ENCODE measurements at places on chromosomes 2 and 18.

- DNase-seq, result no peak
Observed at GRCh38 chr2:161400076-161400475, 16.0 kb upstream of the TBR1 start.

- no peak for DNase-seq
Observed at GRCh38 chr2:14480120-14480519, 152.4 kb upstream of the LRATD1 start.

DNA sequence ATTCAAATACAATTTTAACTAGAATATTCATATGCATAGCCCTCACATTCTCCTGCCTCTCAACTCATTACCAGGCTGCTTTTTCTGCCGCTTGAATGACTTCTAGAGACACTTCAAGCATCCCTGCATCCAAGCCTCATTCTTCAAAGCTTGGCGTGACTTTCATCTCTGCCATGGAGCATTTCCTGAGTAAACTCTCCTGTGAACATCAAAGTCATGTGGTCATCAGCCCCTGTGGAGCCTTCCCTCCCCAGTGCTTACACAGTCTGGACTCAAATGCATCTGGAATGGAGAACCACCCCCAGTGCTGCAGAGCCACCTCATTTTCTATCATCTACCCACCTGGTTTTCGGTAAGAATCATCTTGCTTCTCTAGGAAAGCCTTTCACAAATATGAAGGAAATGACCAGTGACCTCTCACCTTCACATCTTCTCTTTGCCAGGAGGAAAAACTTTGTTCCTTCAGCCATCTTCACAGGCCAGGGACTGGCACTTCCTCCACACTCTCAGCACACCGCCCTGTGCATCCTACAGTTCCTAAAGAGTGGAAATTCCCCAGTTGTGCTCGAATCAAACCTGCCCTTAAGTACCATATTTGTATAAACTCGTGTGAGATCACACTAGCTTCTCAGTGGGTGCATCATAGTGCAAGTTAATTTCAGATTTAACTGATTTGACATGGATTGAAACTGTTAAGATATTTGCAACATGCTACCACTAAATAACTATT is 116.4 kb downstream of the COL6A3 start:
- DNase-seq, result no peak

DNA sequence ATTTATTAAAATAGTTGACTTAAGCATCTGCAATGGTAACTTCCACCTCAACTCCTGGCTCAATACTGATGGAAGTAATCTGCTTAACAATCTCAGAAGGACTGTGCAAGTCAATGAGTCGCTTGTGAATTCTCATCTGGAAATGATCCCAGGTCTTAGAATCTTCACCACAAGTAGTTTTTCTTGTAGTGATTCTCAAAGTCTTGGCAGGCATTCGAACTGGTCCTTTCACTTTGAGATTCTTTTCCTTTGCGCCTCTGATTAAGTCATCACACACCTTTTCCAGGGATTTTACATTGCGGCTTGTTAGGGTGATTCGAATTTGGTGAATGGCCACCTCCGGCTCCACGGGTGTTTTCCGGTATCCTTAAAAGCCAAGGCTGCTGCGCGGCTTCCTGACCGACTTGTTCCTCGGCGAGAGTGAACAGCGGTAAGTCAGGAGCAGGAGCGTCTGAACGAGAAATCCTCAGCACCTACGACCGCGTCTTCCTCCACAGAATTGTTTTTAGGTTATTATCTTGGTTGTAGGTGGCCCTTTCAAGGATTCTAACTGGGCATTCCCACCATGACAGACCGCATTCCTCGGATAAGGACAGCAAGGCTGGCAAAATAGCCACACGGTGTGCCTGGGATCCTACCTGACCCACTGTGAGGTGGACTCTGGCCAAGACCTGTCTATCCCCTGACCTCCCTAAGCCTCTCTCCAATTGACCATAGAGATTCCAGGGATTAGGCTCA is 23.8 kb upstream of the SLC20A1 start:
- no peak for DNase-seq

DNA sequence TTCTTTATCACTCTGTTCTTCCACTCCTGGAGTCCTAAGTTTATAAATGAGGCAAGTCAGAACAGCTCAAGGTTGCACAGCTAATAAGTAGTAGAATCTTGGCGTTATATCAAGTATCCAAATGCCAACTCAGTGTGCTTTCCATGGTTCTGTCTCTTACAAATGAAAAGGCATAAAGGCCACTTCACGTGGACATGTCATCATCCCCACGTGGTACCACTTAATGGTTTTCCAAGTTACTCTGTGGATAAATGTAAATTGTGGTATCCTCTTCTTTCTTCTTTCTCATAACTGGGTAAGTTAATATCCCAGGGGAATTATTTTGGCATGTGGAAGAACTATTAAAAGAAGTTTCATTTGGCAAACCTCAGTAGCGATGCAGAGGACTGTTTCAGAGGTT is 131.5 kb upstream of the L3MBTL4 start:
- no peak for DNase-seq

DNA sequence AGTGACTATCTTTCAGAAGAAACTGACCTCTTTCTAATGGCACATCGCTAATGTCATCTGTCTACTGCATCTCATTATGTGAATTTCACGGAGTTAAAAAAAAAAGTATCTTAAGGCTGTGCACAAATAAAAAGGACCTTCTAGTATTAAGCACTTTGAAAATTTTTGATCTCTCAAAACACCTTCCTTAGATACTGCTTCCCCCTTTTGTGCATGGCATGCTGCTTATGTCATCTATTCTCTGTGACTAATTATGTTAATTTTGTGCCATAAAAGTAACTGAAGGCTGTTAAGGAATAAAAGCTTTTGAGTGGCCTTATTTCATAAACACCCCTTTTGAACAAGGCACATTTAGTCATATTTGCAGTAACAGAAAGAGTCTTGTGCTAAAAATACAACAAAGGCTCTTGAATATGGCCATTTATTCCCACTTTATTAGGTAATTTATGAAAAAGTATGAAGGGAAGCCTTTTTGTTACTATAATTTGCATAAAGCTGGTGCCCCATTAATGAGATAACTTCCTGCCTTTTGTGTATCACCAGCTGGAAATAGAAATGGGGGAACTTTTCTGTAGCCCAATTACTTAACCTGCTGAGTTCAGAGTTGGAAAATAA is 1412.0 kb upstream of the ZEB2 start:
- no peak for DNase-seq

DNA sequence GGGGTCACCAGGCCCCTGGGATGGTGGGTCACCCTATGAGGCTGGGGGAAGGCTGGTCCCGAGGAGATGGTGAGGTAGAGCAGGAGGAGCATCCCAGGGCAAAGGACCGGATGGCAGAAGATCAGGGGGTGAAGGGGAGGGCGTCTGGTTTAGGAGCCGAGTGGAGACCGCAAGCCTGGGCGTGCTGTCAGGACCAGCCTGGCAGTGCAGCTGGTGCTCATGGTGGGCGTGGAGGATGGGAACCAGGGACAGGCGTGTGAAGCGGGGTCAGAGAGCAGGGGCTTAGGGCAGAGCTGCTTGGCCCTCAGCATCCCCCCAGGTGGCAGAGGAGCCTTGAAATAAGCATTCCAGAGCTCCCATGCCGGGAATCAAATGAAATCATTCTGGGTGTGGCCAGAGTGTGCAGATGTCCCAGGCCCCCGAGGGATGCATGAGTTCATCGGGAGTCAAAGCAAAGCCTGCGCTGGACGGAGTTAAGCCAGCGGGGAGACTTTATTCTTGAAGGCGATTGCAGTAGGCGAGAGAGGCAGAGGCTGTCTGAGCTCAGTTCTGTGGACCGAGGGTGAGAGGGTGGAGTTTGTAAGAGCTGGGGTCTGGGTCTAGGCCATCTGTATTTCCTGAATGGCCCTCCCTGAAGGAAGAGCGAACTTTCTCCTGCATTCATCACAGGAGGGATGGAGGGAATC is 33.1 kb upstream of the MBP start:
- no peak for DNase-seq

GRCh38 chr2:78676921-78677696 is 348.4 kb upstream of the REG3G start:
- peak; percentile 21 for DNase-seq

- DNase-seq, result no peak
Observed at GRCh38 chr18:31104444-31104843, 2.2 kb upstream of the DSC2 start.

DNA sequence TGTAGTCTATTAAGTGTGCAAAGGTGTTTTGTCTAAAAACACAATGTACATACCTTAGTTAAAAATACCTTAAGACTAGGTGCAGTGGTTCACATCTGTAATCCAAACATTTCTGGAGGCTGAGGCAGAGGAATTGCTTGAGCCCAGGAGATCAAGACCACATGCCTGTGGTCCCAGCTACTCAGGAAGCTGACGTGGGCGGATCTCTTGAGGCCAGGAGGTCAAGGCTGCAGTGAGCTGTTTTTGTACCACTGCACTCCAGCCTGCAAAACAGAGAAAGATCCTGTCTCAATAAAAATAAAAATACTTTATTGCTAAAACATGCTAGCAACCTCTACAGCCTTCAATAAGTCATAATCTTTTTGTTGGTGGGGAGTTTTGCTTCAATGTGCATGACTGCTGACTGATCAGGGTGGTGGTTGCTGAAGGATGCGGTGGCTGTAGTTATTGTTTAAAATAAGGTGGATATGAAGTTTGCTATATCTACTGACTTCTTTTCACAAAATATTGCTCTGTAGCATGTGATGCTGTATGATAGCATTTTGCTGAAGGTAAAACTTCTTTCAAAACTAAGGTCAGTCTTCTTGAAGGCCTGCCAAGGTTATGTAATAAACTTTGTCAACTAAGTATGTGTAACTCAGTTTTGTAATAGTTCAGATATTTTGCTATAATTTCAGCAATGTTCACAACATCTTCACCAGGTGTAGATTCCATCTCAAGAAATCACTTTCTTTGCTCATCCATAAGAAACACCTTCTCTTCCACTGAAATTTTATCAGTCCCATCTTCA is 1238.0 kb upstream of the NRXN1 start:
- DNase-seq, result no peak
